ENCODE measurements at places on chromosomes 3 and 15.

- ATAC-seq = peak; percentile 54
Observed at GRCh38 chr3:152051501-152052404, 178.3 kb downstream of the SUCNR1 start.

GRCh38 chr15:47932261-47932660 lies 188.5 kb upstream of the SLC24A5 start:
- no peak for ATAC-seq

GRCh38 chr3:47578691-47579632 lies at the start of gene CSPG5:
Gene CSPG5 (minus strand): TSS chr3:47578865. CDS start chr3:47578693, 172 bp downstream.
- peak; percentile 61 for ATAC-seq

GRCh38 chr3:134018406-134018805 lies 11.3 kb downstream of the SLCO2A1 start:
- no peak for ATAC-seq

- no peak for ATAC-seq
Observed at GRCh38 chr3:160885791-160886286, 129.8 kb downstream of the PPM1L start.

GRCh38 chr3:138449490-138449889 lies 15.1 kb downstream of the ESYT3 start:
- ATAC-seq = no peak

GRCh38 chr3:131338948-131339640 lies 42.5 kb upstream of the NUDT16 start:
- no peak for ATAC-seq

DNA sequence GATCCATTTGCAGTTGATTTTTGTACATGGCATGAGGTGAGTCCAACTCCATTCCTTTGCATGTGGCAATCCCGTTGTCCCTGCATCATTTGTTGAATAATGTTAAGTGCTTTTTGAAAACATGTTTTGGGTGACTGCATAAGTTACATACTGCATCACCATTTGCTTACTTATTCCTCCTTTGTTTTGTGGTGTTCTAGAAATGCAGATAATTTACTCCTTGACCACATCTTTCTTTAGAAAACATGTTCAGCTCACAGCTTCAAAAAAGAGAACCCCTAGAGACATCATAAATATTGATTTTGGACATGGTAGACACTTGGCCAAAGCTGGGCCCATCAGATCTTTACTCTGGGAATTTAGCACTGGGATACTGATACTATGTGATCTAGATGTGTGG lies 135.3 kb upstream of the DAZL start:
- ATAC-seq = no peak

DNA sequence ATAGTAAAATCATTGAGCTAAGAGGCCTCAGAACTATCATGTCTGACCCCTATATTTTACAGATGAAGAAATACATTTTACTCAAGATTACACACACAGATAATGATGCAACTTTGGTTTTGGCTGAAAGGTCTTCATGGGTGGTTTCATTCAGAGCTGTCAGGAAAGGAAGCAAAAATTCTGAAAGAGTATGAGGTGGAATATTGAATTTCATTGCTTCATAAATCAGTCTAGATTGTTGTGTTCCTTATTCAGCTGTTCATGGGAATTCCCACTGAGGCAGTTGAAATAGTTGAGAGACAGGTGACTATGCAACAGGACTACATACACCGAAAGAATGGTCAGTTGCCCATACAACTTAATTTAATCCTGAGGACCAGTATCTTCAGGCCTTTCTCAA lies 39.4 kb downstream of the CD200 start:
- no peak for ATAC-seq

GRCh38 chr3:18424213-18424728 lies 868 bp downstream of the SATB1 start:
- peak; percentile 0 for ATAC-seq

DNA sequence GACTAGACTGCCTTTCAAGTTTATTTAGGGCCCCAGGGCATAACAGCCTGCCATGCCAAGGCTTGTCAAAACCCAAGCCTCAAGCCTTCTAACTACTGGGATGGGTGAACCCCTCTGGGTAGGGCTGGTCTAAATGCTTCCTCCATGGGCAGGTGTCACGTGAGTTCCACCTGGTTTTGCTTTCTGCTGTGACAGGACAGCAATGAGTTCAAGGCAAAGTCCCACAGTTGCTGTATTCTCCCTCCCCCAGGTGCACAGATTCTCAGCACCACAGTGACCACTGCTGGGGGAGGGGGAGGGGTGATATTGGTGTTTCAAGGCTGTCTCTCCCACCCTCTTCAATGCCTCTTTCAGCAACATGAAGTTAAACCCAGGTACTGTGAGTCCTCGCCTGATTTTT lies 46.9 kb upstream of the UBE2Q2 start:
- ATAC-seq = no peak

DNA sequence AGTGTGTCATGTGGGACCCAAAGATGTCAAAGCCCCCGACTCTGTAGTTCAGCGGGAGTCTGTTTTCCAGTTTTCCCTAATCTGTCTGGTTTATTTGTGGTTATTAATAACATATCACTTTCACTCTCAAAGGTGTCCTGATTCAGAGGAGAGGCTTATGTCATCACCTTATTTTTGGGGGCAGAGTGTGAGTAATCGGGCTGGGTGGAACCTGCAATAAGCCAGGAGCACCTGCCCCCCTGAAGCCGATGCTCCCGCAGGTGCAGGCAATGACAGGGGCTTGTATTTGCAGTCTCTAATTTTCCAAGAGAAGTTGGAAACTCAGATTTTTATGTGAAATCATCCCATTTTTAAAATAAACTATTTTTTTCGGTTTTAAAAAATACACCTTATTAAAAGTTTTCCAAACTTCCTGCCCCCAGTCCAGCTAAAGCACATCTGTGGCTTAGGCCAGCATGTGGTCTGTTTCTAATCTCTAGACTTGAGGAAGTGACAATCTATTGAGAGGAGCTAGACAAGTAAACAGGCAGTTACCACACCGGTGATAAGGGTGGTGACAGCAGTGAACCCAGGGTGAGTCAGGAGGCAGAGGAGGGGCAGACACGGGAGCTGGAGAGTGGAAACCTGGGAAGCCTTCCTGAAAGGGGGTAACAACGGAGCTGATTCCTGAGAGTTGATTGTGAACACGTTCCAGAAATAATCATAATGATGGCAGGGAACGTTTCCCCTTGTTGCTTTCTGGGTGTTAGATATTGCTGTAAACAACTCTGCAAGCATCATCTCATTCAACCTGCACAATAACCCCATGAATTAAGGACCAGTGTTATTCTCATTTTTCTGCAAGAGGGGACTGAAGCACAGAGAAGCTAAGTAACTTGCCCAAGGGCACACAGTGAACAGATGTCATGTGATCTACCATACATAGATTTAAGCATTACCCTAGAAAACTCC lies 37.2 kb downstream of the BHLHE40 start:
- ATAC-seq = peak; percentile 84
